Right atrium auricular region (tissue), 2 donors: ENCODE measurements at places on chromosomes 7 and 10. TPM values are rescaled to one million over a fixed set of nuclear protein-coding genes. Genes with fewer than 3 reads are reported as not detected.

DNA sequence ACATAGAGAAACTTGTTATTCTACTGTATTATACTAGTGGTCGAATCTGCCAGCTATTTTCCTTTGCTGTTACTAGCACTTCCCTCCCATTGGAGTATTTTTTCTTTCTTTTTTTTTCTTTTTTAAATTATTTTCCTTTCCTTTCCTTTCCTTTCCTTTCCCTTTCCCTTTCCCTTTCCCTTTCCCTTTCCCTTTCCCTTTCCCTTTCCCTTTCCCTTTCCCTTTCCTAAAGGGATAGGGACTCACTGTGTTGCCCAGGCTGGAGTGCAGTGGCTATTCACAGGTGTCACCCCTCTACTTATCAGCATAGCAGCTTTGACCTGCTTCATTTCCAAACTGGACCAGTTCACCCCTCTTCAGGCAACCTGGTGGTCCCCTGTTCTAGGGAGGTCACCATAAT, 212.6 kb upstream of the SP4 start:
- H3K36me3 ChIP-seq, result no peaks in the 10 kb centered on the region
- H3K4me1 ChIP-seq, result no peaks in the 10 kb centered on the region
- H3K27me3 ChIP-seq, result no peaks in the 10 kb centered on the region
- no peak overlapping the region for H3K4me3 ChIP-seq

GRCh38 chr10:77524281-77524711, 113.3 kb downstream of the KCNMA1 start:
- H3K27me3 ChIP-seq, result no peaks in the 10 kb centered on the region
- H3K27ac ChIP-seq, result no peak overlapping the region
- no peaks in the 10 kb centered on the region for H3K36me3 ChIP-seq

DNA sequence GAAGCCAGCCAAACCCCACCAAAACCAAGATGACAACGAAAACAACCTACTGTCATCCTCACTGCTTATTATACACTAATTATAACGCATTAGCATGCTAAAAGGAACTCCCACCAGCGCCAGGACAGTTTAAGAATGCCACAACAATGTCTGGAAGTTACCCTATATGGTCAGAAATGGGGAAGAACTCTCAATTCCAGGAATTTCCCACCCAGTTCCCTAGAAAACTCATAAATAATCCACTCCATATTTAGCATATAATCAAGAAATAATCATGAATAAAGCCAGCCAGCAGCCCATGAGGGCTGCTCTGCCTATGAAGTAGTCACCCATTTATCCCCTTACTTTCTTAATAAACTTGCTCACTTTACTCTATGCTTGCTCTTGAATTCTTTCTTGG, 20.8 kb downstream of the MICU1 start:
- no peak overlapping the region for H3K4me3 ChIP-seq
- no peak overlapping the region for H3K27ac ChIP-seq
- no peak for DNase-seq
- no peaks in the 10 kb centered on the region for H3K36me3 ChIP-seq

- H3K4me3 ChIP-seq, result no peak overlapping the region
- no peaks in the 10 kb centered on the region for H3K27me3 ChIP-seq
- DNase-seq, result no peak
- H3K4me1 ChIP-seq, result no peaks in the 10 kb centered on the region
- H3K36me3 ChIP-seq, result no peaks in the 10 kb centered on the region
- no peak overlapping the region for H3K27ac ChIP-seq
Observed at GRCh38 chr7:131489196-131489595, 67.2 kb downstream of the PODXL start.

DNA sequence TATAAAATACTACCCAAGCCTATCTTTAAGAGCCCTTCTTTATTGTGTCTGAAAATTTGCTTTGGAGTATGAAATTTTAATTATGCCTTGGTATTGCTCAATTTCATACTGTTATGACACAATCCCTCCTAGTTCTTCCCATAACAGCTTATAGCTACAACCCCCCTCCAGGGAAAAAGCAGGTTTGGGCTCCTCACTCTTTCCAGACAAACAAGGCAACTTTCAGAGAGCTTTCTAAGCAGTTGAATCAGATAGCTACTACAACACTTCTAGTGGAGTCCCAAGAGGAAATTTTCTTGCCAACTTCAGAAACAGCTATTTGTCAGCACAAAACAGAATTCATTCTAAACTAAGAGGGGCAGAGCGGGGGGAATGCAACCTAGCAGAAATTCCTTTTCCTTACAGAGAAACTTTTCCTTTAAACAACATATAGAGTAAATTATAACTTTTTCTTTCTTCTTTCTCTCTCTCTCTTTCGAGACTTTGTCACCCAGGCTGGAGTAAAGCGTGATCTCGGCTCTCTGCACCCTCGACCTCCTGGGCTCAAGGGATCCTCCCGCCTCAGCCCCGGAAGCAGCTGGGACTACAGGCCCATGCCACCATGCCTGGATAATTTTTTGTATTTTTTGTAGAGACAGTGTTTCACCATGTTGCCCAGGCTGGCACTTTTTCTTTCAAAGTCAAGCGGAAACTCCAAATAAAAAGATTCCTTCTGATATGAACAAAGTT, 26.0 kb upstream of the JMJD1C start:
- no peaks in the 10 kb centered on the region for H3K36me3 ChIP-seq
- no peaks in the 10 kb centered on the region for H3K27me3 ChIP-seq
- peaks cover 24% of the 10 kb centered on the region for H3K4me1 ChIP-seq

- no peak for DNase-seq
- no peaks in the 10 kb centered on the region for H3K4me1 ChIP-seq
- H3K27me3 ChIP-seq, result no peaks in the 10 kb centered on the region
Observed at GRCh38 chr10:119495545-119495944, 47.0 kb downstream of the RGS10 start.

DNA sequence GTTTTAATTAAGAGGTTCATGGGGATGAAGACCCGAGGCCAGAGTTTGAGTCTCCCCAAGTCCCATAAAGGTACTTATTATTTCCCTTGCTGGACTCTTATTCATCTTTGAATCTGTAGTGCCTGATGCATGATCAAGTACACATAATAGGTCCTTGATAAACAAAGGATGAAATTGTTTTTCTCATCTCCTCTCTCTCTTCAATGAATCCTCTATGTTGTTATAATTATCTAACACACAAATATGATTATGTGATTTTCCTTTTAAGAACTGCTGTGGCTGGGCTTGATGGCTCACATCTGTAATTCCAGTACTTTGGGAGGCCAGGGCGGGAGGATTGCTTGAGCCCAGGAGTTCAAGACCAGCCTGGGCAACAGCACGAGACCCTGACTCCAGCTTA, 117.7 kb downstream of the BAMBI start:
- H3K27ac ChIP-seq, result no peak overlapping the region
- no peak overlapping the region for H3K4me3 ChIP-seq
- DNase-seq, result no peak

- H3K4me1 ChIP-seq, result no peaks in the 10 kb centered on the region
- no peak for DNase-seq
- H3K27ac ChIP-seq, result peak overlapping the region; percentile 53
Observed at GRCh38 chr7:80550005-80550404, 38.1 kb upstream of the GNAT3 start.

DNA sequence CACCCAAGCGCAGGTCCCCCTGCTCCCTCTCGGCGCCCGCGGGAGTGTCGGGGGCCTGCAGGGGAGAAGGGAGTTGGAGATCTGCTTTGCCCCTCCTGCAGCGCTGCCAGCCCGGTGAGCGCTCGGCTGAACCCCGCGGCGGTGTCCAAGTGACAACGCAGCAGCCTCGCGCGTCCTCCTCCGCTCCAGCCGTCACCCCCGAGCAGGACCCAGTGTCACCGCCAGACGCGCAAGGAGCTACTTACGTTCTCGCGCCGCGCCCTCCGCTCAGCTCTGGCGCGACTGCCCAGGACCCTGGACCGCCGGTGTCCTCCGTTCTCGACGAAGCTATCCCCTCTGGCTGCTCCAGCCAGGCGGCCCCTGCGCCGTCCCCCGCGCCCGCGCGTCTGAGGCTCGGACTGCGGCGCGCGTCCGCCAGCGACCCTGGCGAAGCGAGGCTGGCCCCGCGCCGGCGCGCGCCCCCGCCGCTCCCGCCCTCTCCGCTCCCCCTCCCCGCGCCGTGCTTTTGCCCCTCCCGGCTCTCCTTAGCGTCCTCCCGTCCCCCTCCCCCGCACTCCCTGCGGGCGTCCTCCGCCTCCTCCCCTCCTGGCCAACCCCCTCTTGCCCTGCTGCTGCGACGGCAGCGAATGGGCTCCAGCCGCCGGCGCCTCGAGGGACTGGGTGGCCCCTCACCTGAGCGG, at the start of gene NRCAM:
NRCAM (minus strand) TSS at position 439 of the 680 bp plus-strand sequence. CDS start 216,372 bp downstream, outside the sequence.
- DNase-seq, result no peak
- H3K4me3 ChIP-seq, result peak within 1 kb of the TSS; percentile 51
- no peaks in the 10 kb centered on the region for H3K36me3 ChIP-seq
- no peak within 1 kb of the TSS for H3K27ac ChIP-seq
- H3K27me3 ChIP-seq, result peaks cover 7% of the 10 kb centered on the region
- peaks cover 23% of the 10 kb centered on the region for H3K4me1 ChIP-seq

DNA sequence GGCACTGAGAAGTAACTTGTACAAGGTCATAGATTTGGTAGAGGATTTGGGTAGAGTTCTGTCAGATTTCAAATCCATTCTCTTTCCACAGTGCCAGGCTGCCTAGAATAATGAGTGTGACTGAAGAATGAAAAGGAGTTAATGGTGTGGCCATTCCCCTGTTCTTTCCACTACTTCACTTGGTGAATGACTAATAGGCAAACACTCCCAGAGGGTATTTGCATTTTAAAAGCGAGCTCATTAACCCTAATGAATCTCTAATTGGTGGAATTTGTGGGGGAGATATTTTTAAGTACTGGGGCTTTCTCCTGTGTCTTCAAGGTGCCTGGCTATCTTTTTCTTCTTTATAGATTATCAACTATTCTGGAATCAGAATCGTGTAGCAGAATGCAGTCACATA, 74.8 kb upstream of the RPA3 start:
- H3K4me3 ChIP-seq, result no peak overlapping the region
- no peak overlapping the region for H3K27ac ChIP-seq
- no peaks in the 10 kb centered on the region for H3K27me3 ChIP-seq
- no peaks in the 10 kb centered on the region for H3K4me1 ChIP-seq

The UTF1 gene
- not detected for total RNA-seq

The WDR86 gene
- total RNA-seq, result 1.6 TPM

- peak overlapping the region; percentile 12 for H3K27ac ChIP-seq
- H3K36me3 ChIP-seq, result no peaks in the 10 kb centered on the region
- no peaks in the 10 kb centered on the region for H3K27me3 ChIP-seq
- DNase-seq, result peak; percentile 94
- H3K4me3 ChIP-seq, result no peak overlapping the region
- H3K4me1 ChIP-seq, result no peaks in the 10 kb centered on the region
Observed at GRCh38 chr10:128854963-128855362, 612.1 kb upstream of the MGMT start.

DNA sequence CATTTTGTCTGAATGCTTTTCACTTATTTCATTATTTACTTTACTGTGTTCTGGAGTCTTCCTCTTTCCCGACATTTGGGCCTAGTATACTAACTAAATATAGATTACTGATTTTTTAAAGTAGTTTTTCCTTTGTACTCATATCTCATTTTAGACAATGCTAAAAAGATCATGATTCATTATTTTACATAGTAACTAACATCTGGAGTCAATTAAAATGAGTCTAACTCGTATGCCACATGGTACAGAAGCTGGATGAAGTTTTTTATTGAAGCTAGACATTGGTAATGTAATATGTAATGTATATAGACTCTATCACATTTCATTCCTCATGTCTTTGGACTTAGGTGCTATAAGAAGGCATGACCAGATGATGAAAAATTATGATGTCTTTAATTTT, 156.3 kb upstream of the HGF start:
- H3K27me3 ChIP-seq, result no peaks in the 10 kb centered on the region
- H3K4me3 ChIP-seq, result no peak overlapping the region
- DNase-seq, result no peak
- no peak overlapping the region for H3K27ac ChIP-seq
- no peaks in the 10 kb centered on the region for H3K4me1 ChIP-seq
- no peaks in the 10 kb centered on the region for H3K36me3 ChIP-seq

- no peaks in the 10 kb centered on the region for H3K36me3 ChIP-seq
- H3K27ac ChIP-seq, result no peak overlapping the region
- DNase-seq, result no peak
- no peaks in the 10 kb centered on the region for H3K27me3 ChIP-seq
Observed at GRCh38 chr7:18740579-18740988, 245.0 kb downstream of the HDAC9 start.
